ENCODE measurements at places on chromosomes 2 and 18. TPM values are rescaled to one million over a fixed set of nuclear protein-coding genes. Genes with fewer than 3 reads are reported as not detected.

- DNase-seq = peak; percentile 100
Measured at GRCh38 chr2:96868555-96869280, 1.2 kb downstream of the SEMA4C start.

- no peak for DNase-seq
Measured at GRCh38 chr2:230796280-230796862, 68.4 kb upstream of the ITM2C start.

DNA sequence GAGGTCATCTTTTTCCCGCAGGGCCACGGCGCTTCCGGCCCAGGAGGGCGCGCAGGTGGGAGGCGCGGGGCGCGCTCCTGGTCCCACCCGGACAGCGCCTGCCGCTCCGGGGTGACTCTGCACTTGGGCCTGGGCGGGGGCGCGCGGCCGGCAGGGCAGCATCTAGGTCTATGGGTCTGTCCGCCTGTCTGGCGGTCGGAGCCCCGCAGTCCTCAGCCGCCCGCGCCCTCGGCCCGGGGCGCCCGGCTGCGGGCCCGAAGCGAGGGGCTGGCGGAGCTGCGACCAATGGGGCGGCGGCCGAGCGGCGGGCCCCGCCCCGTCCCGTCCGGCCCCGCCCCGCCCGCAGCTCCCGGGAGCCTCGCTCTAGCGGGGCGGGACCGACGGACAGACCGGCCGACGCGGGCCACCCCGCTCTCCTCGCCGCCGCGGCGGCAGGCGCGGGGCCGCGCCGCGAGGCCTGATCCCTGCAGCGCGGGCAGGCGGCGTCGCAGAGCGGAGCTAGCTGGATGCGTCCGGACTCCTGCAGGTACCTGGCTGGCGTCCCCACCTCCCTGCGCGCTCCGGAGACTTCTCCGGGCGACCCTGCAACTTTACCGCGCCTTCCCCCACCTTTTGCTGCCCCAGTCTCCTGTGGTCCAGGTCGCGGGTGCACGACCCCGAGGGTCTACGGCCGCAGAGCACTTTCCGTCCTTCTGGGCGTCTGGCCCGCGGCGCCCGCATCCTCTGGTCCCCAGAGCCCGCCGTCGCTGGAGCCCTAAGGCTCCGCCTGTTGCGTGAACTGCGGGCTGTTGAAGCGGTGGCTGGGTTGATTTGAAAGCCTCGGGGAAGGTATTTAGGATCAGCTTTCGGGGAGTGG lies at the start of gene KCNS3:
Gene KCNS3 (plus strand): TSS at position 387 of the 856 bp plus-strand sequence. CDS start 52,342 bp downstream, outside the sequence.
- DNase-seq = peak; percentile 92

- no peak for DNase-seq
Measured at GRCh38 chr2:175889701-175890302, 112.3 kb downstream of the LNPK start.

Gene PLGLB1
- total RNA-seq = 2.9 TPM

Data from osteoblast (primary cell).